SJSA1 (cell line): ENCODE measurements at places on chromosomes 3 and 15.
A peak's percentile ranks its signal among the peaks of the same experiment; 100 is the strongest.

GRCh38 chr3:102573483-102574028 lies 138.7 kb downstream of the ZPLD1 start:
- DNase-seq, result no peak

DNA sequence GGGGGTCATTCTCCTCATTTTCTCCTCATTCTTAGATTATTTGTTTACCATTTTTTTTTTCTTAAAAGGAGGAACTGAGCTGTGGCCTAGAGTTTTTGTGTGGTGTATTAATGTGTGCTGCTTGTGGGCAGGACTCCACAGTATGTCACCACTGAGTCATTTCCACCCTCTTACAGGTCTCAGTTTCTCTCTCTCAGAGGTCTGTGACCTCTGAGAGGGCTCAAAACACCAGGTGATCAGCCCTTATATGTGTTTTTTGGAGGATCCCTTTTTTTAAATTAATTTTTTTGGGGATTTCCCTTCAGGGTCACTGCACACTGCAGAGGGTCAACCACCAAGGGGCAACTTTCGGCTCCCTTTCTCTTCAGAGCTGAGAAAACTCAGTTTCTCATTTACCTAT lies 166.4 kb downstream of the SUCNR1 start:
- DNase-seq, result no peak

DNA sequence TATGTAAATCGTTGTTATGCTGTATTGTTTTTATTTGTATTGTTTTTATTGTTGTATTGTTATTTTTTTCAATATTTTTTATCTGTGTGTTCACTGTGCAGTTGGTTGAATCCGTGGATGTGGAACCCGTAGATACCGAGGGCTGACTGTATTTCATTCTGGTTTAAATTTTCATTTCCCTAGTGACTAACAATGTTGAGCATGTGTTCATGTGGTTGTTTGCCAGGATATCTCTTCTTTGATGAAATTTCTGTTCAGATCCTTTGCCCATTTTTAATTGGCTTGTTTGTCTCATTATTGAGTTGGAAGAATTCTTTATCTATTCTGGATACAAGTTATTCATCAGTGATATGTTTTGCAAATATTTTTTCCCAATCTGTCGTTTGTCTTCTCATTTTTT lies 29.7 kb downstream of the STOML1 start:
- no peak for DNase-seq

- DNase-seq, result no peak
Measured at GRCh38 chr3:71360180-71360579, 223.3 kb downstream of the FOXP1 start.

GRCh38 chr3:127252446-127252845 lies 35.4 kb downstream of the PRR20G start:
- no peak for DNase-seq

DNA sequence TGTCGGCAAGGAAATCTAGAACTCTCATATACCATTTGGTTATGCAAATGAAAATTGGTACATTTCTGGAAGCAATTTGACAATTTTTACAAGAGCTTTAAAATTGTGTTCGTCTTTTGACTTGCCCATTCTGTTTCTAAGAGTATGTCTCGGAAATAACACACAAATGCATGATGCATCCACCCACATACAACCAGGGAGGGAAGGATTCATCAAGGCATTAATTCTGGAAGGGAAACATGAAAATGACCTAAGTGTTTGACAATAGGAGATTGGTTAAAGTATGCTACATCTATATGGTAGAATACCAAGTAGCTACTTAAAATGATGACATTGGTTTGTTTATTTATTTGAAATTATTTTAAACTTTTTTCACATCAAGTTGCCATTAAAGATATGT lies 58.6 kb downstream of the PIAS1 start:
- no peak for DNase-seq

DNA sequence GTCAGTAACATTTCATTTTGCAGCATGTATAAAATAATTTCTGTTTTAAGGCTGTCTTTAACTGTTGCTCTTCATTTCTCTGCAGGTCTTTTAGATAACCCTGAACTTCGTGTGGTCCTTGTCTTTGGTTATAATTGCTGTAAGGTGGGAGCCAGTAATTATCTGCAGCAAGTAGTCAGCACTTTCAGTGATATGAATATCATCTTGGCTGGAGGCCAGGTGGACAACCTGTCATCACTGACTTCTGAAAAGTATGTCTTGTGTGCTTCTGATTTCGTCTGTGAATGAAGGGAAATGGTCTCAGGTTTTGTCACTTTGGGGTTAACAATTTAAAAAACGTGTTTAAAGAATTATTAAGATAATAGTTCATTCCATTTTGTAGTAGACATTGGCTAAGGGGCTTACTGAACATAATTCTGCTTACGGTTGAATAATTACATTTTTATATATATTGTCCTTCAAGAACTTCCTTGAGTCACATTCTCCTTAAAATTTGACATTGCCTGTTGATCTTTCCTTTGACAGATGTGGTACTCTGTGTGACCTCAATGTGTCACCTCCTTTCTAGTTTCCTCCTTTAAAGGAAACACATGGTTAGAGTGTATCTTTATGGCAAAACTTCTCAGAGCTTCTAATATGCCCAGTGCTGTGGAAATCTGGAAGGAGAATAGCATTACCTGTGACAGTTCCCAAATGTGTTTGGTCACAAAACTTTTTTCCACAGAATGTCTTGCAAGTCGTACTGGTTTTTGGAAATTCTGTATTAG lies 26.3 kb downstream of the FBXO22 start:
- DNase-seq, result no peak

DNA sequence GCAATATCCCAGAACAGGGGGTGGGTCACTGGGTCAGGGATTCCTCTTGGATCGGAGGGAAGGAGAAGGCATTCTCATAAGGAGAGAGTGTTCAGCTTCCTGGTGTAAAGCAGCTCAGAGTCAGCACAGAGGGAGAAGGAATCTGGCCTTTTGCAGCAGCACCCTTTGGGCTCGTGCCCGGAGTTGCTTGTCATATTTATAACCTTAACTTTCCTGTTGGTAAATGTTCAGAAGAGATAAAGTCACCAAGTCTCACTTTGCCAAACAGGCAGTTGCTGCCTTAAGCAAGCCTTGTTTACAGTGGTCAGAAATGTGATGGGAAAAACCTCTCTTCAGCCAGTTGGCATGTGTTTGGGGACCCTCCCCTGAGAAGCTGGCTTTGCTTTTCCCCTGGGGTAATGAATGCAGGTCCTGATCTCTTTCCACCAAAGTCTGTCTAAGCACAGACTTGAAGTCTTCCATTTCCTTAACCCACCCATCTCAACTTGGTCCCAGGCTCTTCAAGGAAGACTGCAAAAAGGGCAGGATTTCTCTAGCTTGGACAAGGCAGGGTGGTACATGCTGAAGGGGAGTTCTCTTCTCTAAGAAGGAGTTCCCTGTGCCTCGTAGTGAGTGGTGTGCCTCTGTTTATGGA lies 206.9 kb upstream of the BHLHE40 start:
- no peak for DNase-seq

GRCh38 chr15:55277116-55277564 lies 12.5 kb downstream of the RAB27A start:
- DNase-seq, result no peak

- no peak for DNase-seq
Measured at GRCh38 chr3:179716226-179716625, 63.4 kb downstream of the USP13 start.

- DNase-seq, result no peak
Measured at GRCh38 chr3:142618917-142619461, 22.8 kb downstream of the PLS1 start.

DNA sequence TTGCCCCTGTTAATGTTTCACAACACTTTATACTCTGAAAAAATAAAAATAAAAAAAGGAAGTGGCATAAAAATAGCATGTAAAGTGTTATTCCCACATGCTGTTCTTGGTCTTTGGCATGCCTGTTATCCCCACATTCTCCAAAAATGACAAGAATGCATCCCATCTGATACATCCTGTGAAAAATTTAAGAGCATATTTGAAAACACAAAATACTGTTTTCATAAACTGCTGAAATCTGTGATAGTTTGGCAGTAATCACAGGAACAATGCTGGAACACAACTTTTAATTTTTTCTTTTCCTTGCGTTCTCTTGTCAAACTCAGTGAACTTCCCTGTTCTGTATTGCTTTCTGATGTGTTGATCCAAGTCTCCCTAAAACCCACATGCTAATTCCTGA lies 288.8 kb downstream of the ROBO2 start:
- DNase-seq, result no peak

DNA sequence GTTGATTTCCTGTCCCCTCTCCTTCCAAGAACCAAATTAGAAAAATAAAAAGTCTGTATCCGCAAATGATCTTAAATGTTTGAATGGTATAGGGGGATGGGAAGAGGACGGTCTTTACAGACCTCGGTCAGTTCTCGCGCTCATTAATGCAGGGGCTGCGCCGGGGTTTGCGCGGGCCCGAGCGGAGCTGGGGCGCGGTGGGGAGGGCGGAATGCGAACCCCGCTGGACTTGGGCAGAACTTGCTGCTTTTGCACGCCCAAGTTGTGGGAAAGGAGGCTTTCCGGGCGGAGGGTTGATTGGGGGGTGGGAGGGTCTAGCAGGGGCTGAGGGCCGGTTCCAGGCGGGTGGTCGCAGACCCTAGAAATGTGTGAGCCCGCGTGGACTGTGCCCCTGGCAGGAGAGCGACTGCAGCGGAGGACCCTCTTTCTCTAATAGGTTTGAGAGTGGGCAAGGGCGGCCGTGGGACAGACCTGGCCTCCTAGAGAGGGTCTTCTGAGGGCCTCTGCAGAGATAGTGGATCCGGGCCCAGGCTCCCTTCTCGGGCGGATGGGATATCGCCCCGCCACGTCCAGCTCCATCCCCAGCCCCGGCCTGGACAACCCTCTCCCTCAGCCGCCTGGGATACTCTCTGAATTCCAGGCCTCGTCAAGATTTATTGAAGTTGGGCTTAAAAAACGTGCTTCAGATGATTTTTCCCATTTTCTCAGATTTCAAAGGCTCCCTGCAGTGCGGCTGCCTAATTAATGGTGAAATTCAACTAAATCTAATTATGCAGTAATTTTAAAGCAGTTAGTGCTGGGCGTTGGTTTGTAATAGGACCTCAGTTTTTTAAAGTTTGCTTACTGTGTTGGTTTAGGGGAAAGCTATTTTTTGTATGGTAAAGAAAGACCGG lies 11.3 kb downstream of the NR2F2 start:
- no peak for DNase-seq

- no peak for DNase-seq
Measured at GRCh38 chr15:74824976-74825375, 1.5 kb upstream of the CPLX3 start.

DNA sequence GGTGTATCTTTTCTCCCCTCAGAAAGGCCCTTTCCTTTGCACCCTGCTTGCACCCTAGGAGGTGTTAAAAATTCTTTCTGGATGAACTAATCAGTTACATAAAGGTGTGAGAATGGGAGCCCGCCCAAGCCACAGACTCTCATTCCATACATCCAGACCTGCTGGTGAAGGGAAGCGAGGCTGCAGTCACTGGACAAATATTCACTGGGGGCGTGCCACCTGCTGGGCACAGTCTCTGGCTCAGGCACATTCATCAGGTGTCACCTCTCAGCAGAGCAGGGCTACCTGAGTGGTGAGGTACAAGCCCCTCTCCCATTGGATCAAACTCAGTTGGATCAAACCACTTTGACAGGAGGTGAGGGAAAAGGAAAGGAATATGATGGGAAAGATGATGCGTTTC lies 52.0 kb downstream of the NTRK3 start:
- no peak for DNase-seq

GRCh38 chr3:115862849-115863248 lies 239.5 kb downstream of the GAP43 start:
- DNase-seq, result no peak

DNA sequence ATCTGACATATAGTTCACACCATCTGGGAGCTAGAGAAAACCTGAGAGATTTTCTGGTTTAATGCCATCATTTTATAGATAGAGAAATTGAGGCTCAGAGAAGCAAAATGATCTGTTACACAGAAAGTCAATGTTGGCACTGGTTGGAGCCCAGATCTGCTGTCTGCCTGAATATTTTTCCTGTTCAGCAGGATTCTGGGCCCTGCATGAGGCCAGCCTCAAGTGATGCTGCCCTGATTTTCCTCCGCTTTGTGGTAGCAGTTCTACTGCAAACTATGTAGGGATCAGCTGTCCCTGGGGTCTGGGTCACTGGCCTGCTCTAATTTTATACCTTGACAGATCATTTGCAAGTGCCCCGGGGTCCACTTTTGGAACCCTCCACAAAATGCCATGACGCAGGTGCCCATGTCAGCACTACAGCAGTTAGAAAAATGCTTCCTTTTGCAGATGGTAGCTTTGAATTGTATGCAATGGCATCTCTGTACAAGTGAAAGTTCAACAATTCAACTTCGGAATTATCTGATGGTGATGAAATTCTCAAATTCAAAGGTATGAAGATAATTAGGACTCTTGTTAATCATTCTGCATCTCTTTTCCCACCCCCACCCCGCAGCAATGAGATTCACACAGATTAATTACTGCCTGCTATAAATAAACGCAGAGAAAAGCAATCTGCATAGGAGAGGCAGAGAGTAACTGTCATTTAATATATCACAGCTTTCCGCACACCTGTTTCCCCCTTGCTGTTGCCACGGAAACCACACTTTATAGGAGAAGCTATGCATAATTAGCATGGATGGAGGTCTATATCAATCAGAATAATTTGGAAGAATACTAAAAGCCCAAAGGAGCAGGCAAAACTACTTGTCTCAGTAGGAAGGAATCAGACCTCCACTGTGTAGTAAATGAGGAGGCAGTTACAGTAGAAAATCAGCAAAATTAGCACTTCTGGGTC lies 222.6 kb downstream of the PDCD6IP start:
- no peak for DNase-seq

- DNase-seq, result peak; percentile 67
Measured at GRCh38 chr3:122680475-122681283, at the start of gene PARP14. PARP14 (plus strand) TSS chr3:122680839; CDS start chr3:122680884, 45 bp downstream.

DNA sequence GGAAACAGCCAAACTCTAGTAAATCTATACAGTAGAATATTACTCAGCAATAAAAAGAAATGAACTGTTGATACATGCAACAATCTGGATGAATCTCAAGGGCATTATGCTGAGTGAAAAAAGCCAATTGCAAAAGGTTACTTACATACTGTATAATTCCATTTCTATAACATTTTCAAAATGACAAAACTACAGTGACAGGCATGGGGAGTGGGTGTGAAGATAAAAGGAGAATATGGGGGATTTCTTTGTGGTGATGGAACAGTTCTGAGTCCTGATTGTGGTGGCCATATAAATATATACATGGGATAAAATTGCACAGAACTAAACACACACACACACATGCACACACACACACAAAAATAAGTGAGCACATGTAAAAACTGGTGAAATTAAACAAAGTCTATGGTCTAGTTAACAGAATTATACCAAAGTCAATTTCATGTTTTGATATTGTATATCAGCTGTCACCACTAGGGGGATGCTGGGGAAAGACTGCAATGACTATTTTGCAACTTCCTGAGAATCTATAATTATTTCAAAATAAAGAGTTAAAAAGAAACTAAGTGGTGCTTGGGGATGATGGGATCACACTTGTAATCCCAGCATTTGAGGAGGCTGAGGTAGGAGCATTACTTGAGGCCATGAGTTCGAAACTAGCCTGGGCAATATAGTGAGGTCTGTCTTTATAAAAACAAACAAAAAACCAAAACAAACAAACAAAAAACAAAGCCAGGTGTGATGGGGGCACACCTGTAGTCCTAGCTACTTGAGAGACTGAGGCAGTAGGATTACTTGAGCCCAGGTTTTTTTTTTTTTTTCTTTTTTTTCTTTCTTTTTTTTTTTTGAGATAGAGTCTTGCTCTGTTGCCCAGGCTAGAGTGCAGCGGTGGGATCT lies 66.0 kb downstream of the SPTSSB start:
- peak; percentile 2 for DNase-seq
